ENCODE measurements at places on chromosomes 5 and 9. TPM values are rescaled to one million over a fixed set of nuclear protein-coding genes. Genes with fewer than 3 reads are reported as not detected.

FIBCD1 gene
- 14.4 TPM for total RNA-seq

ADRB2 gene
- total RNA-seq, result 0.58 TPM

RNF180 gene
- 0.31 TPM for total RNA-seq

PCDHA7 gene
- total RNA-seq, result 0.08 TPM

MLANA gene
- not detected for total RNA-seq

SOX30 gene
- 0.07 TPM for total RNA-seq

FAM153A gene
- total RNA-seq, result not detected

TMEM171 gene
- total RNA-seq, result 4.8 TPM

PRR16 gene
- not detected for total RNA-seq

FEM1C gene
- total RNA-seq, result 7.6 TPM

ZNF483 gene
- 0.53 TPM for total RNA-seq

SELENOP gene
- 0.42 TPM for total RNA-seq

PLPP7 gene
- total RNA-seq, result 0.05 TPM

GDNF gene
- total RNA-seq, result 0.06 TPM

NEUROG1 gene
- total RNA-seq, result not detected

WNT8A gene
- not detected for total RNA-seq

DMRT3 gene
- not detected for total RNA-seq

SPINK7 gene
- not detected for total RNA-seq

SH2D3C gene
- total RNA-seq, result 0.16 TPM

PGM5 gene
- total RNA-seq, result not detected

RASGRF2 gene
- total RNA-seq, result 2.1 TPM

MEIKIN gene
- not detected for total RNA-seq

SPINK4 gene
- not detected for total RNA-seq

All from A549 treated with CpdA at 1 μM for 4 hours (cell line).